ENCODE measurements at places on chromosomes 3 and 15.

DNA sequence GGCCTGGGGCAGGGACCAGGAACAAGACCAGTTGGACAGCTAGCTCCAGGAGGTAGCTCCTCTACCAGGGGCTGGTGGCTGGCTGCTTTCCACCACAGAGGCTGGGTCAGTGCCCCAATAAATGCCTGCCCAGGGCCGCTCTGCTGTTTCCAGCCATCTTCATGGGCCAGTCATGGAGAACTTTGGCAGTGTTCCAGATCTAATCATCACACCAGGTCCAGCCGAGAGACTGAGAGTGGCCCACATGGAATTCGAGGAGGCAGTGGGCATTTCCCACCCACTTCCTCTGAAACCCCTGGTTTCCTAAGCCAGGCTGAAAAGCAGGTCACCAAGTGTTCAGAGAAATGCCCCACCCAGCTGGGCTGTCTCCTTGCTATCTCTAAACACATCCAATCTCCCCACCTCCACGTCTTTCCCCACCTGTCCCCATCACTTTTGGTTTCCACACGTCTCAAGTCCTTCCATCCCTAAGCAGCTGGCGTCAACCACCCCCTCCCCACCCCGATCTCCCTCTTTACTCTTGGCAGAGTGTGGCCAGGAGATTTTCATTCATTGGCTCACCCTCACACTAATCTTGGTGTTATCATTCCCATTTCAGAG is 190.0 kb upstream of the LINGO1 start:
- DNase-seq: no peak

- DNase-seq: peak; percentile 76
Observed at GRCh38 chr15:48975472-48976419, 12.0 kb upstream of the SHC4 start.

DNA sequence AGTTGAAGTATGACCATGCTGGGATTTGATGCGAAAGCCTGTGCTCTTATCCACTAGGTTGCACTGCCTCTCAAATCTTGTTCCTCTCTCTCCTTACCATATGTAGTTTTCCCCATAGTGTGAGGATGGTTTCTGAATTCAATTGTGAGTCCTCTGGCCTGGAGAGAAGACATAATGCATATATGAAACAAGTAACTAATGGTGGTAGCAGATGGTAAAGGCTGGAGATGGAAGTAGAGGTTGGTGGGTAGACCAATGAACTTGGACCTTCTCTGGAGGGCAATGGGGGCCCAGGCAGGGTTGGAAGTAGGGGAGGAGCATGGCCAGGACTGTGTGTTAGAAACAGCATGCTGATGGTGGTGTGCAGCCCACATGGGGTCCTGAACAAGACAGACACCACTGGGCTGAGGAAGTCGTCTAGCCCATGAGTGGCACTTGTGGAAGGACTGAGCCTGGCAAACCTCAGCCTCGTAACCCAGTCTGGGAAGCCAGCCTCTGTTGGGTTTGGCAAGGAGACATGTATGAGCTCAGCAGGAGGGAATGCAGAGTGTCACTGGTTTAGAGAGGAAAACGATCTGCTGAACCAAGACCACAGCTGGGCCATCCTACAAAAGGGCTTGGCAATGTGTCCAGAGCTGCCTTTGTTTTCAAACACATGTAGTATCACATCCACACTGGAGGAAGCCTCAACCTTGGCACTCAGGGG is 18.5 kb upstream of the LMCD1 start:
- no peak for DNase-seq

- DNase-seq: no peak
Observed at GRCh38 chr15:94240480-94240879, 9.1 kb downstream of the MCTP2 start.

DNA sequence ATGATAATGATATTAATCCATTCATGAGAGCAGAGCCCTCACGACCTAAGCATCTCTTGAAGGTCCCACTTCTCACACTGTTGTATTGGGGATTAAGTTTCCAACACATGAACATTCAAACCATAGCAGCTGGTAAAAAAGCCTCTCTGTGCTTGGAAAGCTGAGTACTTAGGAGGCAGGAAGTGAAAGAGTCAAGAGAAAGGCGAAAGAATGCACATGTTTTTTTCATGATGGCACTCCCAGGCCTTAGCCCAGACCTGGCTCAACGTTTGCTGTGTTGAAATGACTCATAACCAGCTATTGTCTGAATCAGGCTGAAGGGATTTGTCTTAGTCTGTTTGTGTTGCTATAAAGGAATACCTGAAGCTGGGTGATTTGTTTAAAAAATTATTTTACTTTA is 84.4 kb upstream of the RGMA start:
- DNase-seq: no peak

DNA sequence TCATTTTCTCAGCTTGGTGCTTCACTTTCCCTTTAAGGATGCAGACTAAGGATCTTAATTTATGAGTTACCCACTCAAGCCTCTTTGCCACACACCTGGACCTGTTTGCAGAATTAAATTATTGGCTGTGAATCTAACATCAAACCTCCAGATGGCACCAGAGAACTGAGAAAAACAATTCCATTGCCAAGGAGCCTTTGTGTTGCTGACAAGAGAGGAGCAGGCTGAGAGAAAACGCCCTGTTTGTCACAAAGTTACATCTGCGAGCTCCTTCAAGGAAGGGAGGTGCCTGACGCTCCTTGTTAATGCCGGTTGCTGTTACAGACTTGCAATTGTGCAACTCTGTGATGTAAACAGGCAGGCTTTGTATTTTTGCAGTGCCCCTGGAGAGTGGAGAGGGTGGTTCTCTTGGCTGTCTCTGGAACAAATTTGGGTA is 36.3 kb upstream of the TMC3 start:
- no peak for DNase-seq

DNA sequence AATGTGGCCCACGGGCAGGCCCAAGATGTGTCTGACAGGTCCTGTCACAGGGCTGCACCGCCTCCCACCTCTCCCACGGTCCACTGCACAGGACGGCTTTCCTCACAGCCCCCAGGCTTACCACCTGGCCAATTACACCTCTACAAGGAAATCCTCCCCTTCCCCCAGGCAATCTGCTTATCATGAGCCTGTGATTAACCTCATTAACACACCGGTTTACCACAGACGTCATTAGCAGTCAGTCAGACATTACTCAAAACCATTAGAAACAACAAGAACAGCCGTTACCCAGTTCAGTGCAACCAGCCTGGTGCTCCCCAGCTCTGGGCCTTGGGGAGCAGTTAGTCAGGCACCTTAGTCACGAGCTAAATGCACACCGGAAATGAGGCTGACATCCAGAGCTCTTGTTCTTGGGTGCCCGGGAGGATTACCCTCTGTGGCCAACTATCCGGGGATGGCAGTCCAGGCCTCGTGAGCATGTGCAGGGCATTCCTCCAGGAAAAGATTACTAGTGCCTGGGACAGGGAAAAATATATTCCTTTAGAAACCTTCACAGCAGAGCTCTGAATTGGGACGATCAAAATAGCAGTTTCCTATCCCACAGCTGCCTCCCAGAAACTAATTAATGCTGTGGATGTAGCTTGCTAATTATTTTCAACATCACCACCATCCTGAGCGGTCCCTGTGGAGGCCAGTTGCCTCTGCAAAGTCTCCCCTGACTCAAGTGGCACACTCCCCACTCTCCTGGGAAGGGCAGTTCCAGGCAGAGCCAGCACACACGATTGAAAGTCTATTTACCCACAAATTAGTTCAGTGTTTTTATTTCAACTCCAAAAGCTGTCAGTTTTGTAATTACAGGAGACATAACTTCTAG is 117.4 kb upstream of the ZBED2 start:
- no peak for DNase-seq

DNA sequence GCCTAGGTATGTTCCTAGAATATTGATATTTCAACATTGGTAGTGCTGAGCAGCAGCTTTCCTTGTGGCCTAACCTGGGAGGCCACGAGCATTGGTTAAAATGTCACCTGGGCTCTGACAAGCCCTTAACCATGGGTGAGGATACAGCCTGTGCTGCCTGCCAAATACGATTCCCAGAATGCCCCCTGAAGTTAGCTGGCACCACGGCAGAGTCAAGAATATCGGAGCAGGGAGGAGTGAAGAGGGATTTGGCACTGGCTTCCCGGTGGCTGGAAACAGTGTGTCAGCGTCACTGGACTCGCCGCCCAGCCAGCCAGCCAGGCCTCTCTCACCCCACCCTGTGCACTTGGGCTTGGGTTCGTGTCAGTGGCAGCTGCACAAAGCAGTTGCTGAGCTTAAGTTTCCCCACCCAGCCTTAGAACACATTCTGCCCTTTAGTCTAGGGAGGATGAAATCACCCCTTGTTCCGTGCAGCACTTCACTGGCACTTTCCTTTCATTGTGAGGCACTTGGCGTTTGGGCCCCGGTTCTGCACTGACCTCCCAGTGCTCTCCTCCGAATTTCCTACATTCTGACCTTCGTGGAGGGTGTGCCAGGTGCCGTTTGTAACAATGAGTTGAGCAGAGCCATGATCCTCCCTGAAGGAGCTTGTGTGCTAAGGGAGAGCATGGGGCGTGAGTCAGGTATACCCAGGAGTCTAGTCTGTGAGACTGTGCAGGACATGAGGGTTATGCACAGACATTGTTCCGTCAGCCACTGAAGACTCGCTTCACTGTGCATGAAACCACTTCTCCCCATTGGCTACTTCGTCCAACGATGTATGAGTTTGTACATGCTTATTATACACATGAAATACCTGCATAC is 152.8 kb upstream of the BHLHE40 start:
- DNase-seq: no peak

DNA sequence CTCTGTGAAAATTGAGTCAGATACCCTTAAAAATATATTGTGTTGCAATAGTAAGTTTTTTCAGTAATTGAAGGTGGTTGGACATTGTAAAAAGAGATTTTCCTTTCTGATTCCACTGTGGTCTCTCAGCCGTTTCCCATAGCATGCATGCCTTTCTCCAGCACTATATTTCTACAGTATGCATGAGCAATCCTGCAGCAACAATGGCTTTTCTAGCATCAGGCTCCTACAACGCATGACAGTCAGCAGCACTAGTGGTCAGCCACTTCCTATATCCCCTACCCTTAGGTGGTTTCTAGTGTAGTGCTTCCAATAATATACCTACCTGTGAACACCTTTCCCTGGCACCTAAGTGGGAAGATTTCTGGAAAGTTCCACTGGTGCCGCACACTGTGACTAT is 55.4 kb upstream of the SNRPN start:
- DNase-seq: no peak

DNA sequence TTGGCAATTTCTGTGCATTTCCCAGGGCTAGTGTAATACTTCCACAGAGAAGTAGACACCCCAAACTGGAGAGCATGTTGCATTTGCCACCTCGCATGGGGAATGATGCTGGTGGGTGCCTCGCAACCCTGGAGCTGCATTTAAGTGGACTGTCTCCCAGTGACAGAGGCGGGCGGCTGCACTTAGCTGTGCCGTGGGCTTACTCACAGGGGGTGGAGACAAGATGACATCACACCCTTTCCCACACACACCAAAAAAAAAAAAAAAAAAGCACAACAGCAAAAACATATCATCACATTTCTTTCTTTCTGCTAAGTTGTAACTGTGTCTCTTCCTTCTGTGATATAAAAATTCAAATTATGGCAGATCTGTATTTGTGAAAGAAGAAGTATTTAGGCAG is at the start of gene ABI3BP:
Gene ABI3BP (minus strand): TSS at position 113 of the 400 bp plus-strand sequence. CDS start 37 bp downstream, at position 76.
- DNase-seq: peak; percentile 3

DNA sequence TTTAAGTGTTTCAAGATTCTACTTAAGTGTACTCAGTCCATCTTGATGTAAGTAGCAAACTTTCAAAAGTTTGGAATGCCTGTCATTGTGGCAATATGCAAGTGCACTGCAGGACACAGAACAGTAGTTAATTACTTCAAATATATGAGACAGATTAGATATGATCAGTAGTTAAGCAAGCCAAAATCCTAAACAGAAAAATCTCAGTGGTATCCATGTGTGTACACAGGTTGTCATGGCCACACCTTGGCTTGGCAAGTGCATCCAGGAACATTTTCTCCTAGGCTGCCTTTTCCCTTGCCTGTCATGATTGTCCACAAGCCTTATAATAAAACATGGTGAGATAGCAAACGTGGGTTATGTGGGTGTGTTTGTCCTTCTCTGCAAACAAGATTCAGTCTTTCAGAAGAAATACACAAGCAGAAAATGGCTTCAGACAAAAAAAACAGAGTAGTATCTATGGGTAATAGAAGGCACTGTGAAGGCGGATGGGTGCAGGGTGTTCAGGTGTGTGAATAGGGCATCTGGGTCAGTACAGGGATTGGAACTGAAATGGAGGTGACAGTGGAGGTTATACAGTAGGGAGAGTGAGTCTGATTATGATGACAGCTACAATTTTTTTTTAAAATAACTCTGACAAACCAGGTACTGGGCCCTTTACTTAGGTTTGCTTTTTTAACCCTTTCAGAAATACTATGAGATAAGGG is 229.0 kb upstream of the LRIG1 start:
- no peak for DNase-seq
